ENCODE measurements at places on chromosomes 16 and 17.

- DNase-seq = no peak
These were observed 3.4 kb downstream of the TMEM11 start for GRCh38 chr17:21210411-21211076.

- DNase-seq = no peak
These were observed 40.9 kb downstream of the SLFN5 start for GRCh38 chr17:35283767-35284166.

GRCh38 chr16:79847101-79847500 is 246.6 kb upstream of the MAF start:
- DNase-seq = no peak

GRCh38 chr17:7094652-7095019 is 14.6 kb upstream of the CLEC10A start:
- DNase-seq = no peak

DNA sequence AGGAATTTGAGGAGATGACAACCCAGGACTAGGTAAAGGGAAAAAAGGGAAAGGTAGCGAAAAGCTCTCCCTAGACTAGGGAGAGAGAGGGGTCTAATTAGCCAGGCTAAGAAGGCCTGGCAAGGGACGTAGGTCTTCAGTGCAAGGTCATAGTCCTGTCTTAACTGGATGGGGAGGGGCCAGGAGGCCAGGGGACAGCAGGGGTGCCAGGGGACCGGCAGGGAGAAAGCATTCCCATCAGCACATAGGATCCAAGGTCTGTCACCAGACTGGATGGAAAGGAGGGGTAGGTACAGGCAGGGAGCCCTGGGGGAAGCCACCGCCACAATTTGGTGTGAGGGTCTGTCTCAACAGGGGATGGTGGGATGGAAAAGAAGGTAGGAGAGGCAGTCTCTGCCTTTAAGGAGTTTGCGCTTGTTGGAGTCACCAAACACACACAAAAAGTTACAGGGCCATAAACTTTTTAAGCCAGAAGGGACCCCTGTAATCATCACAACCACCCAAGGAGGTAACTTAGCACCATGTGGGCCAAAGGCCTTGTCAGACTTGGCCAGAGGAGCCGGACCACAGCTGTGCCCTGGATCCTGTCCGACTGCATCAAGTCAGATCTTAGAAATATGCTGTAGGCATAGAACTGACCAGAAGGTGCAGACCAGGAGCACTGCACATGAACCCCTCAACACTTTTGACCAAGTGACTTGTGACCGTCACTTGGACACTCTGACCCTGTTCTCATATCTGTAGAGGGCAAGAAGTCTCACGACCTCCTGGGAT is 10.0 kb downstream of the AXIN2 start:
- no peak for DNase-seq

- DNase-seq = no peak
These were observed 593.8 kb downstream of the MAF start for GRCh38 chr16:79006765-79007164.

- DNase-seq = no peak
These were observed 30.0 kb downstream of the IL21R start for GRCh38 chr16:27431773-27432532.

DNA sequence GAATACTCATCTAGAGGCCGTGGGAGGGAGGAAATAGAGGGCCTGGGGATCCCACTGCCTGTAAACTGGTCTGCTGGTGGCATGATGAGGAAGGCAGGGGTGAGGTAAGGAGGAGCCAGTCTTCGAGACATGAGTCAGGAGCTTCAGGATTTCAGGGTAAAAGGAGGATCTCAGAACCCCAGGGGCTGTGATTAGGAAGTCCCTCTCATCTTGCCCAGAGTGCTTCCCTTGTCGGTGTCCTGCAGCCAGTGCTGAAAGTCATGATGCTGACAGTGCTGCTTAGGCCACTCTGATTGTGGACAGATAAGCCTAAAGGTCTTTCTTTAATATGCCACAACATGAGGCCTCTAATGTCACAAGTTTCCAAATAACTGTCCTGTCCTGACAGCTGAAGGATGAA is 29.6 kb downstream of the COG4 start:
- DNase-seq = no peak

- DNase-seq = no peak
These were observed 404.6 kb downstream of the SOX9 start for GRCh38 chr17:72525225-72526015.

- no peak for DNase-seq
These were observed 18.4 kb downstream of the TBX4 start for GRCh38 chr17:61470530-61471136.

DNA sequence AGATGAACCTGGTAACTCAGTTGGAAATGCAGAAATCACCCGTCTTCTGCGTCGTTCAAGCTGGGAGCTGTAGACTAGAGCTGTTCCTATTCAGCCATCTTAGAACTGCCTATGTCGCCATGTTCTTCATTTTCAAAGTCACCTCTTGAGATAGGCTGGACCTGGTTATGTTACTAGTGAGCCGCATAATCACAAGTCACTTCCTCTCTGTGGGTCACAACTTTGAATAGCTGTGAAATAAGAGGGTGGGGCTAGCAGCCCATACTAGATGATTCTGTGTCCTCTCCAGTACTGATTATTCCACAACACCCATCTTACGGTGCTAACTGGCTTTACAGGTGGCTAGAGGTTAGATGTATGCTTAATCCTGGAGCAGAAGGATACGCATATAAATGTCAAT is 74.2 kb downstream of the VPS53 start:
- no peak for DNase-seq

GRCh38 chr16:9075299-9076071 is 16.0 kb upstream of the HAPSTR1 start:
- DNase-seq = no peak

DNA sequence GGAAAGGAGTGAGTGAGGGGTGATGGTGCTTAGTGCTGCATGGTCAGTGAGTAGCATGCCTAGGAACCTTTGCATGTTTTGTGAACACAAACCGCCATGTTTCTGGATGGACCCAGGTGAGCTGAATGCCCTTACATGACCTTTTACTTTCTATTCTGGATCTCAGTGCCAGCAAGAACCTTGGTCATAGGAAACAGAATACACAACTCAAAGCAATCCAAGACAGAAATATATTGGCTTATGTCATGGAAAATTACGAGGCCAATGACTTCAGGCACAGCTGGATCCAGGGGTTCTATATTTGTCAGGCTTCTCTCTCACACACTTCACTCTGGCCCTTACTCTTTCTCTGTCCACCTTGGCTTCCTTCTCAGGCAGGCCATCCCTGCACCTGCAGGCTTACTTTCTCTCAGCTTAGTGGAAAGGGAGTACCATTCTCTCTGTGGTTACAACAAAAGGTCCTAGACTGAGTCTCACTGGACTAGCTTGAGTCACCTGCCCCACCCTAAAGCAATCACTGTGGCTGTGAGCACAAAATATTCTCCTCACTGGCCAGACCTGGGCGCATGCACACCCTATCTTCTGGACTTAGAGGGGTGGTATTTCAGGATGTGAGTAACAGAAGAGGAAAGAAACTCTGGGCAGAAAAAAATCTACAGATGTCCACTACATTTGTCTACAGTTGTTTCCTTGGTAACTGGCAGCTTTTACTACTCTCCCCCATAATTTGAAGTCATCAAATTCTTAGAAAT is 20.4 kb upstream of the CPNE2 start:
- DNase-seq = no peak

GRCh38 chr17:1796800-1797199 is 32.9 kb downstream of the SMYD4 start:
- no peak for DNase-seq

DNA sequence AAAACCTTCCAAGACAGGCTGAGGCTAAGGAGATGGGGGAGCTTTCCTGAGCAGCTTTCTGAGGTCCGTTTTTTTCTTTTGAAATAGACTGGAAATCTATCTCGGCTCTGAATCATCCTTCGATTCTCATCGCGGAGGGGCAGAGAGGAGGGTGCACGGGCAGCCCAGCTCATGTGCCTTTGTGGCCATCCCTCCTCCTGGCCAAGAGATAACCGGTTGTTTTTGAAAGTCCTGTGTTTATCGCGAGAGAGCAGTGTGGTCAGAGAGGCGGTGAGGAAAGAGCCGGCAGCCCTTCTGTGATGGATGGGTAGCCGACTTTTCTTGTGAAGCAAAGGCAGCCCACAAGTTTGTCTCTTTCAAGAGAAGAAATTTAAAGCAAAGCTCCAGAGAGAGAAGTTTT is 191.6 kb downstream of the CCDC182 start:
- no peak for DNase-seq

DNA sequence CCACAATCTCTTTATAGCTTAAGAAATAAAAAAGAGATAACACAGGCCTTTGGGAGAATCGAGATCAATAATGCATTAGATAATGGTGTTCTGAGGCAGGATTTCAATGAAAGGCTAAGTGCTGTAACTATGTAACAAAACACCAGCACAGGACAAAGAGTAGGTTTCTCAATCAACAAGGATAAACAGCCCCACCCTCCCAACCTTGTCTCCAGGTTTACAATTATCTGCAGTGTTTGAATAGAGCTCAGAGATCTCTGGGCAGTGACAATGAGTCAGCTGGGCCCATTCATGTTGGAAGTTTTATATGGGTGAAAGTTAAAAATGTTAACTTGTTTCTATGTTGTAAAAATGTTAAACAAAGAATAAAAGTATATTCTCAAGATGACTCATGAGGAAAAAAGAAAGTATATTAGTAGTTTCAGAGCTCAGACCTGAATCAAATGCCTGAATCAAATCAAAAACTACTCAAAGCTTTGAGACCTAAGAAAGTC is 17.0 kb upstream of the KRT20 start:
- no peak for DNase-seq

GRCh38 chr16:81553814-81554675 is 109.4 kb downstream of the CMIP start:
- no peak for DNase-seq
